ELR (cell line): ENCODE measurements at places on chromosomes 3 and 15.

- no peak for DNase-seq
These were observed 70.4 kb downstream of the RBPMS2 start for GRCh38 chr15:64705006-64705405.

DNA sequence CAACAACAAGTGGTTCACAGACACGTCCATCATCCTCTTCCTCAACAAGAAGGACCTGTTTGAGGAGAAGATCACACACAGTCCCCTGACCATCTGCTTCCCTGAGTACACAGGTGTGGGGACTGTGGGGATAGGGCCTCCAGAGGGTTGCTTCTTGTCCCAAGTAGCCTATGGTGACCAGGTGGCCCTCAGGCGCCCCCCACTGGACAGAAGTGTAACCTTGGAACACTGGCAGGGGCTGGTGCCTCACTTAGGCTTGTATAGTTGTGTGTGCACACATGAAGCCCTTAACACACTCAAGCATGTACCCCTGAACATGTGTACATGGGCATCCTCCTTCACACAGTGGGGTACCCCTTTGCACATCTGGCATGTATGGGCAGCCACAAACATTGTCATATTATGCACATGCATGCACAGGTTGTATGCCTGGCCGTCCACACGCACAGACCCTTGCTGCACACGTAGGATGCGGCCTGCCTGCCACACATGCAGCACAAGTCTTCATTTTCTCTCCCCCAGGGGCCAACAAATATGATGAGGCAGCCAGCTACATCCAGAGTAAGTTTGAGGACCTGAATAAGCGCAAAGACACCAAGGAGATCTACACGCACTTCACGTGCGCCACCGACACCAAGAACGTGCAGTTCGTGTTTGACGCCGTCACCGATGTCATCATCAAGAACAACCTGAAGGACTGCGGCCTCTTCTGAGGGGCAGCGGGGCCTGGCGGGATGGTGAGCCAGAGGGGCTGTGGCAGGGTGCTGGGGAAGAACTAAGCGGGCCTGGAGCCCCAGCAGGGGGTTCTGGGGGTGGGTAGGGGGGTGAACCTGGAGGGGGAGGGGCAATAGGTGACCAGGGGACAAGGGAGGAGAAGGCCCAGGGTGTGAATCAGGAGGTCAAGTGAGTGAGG, 11.7 kb upstream of the SEMA3B start:
- DNase-seq = peak; percentile 55

- no peak for DNase-seq
These were observed 43.2 kb downstream of the KLHL25 start for GRCh38 chr15:85751291-85752123.

DNA sequence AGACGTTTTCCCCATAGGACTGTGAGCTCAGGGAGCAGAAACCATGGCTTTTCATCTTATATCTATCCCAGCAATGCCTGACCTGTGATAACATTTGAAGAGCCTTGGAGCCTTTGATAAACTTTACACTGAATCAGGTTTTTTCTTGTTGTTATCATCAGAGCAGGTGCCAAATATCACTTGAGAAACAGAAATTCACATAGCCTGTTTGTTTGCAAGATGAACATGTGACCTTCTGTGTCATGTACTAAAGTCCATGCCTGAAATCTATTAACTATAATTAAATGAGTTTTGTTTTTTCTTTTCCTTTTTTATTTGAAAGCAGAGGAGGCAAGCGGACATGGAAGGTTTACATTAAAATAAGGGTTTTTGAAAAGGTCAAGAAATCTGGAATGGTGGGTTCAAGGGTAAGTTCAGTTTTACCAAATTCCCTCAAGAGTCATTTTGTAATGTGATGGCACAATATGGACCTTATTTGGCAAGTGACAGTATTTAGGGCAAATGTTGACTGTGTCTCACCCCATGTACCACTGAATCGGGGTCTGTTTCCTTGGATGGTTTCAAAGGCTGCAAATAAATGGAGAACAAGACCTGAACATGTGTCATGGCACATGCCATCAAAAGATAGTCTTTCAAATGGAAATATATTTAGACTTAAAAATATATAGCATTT, 90.7 kb downstream of the NEK10 start:
- no peak for DNase-seq

DNA sequence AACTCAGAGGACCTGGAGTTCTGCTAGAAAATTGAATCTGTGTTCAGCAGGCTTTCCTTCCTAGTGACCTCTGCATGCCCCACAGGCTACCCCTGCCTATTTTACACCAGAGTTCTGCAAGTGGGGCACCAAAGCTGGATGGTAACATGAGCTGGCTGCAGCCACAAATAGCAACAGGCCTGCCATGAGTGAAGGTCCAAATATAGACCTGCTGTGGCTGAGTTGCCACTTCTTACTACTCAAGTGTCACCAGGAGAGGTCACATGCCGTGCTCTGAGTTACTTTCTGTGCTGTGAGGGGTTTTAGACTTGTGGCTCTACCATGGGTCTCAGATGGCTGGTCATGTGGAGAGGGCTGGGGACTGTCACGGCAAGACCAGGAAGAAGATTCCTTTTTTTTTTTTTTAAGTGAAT, at the start of gene FSD2:
Gene FSD2, minus strand, starts transcription at position 76 of the 413 bp plus-strand sequence. CDS start 18,679 bp downstream, outside the sequence.
- DNase-seq = no peak

DNA sequence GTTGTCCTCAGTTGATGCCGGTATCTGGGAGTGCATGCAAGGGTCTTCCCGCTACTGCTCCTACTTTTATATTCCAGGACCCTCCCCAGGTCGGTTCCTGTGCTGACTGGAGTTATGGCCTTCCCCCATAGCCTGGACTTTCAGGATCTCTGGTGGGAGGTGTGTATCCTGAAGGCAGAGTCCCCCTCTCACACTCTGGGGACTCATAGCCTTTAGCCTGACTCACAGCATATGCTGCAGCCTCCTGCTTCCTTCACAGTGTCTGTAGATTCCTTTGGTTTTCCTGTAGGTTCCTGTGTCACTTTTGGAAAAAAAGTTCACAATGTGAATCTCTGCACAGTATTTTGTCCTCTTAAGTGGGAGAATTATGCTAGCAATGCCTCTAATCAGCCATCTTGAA, 180.6 kb upstream of the RBMS3 start:
- DNase-seq = peak; percentile 7

- DNase-seq = no peak
These were observed 128.2 kb upstream of the HES1 start for GRCh38 chr3:194007592-194008337.

DNA sequence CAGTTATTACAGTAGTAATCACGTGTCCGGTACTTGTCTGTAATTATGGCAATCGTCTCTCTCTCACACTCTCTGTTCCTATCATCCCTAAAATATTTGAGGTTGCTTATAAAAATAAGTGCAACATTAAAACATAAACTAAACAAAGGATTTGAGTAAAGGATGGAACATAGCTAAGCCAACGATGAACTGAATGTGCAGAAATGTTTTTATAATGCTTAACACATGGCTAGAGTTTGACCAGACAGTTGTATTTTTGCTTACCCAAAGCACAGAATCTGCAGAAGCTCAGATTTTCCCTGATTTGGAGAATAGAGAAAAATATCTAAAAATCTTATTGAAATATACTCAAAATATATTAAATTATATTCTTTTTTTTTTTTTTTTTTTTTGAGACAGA, 1030.9 kb downstream of the NAALADL2 start:
- no peak for DNase-seq

DNA sequence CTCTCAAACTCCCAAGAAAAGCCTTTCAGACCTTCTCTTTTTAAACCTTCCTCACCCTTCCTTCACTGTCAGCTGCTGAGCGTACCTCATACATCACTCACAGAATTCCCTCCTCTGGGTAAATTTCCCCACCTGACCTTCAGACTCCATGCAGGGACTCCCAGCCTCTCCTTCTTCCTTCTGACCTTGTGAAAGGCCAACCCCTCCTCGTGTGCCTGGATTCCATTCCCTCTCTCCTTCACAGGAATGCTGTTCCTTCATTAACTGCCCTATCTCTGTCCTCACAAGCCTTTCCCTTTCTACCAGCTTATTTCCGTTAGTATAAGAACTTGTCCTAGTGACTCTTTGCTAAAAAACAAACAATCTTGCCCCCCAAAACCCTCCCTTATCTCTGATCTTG, 69.7 kb upstream of the MME start:
- no peak for DNase-seq

DNA sequence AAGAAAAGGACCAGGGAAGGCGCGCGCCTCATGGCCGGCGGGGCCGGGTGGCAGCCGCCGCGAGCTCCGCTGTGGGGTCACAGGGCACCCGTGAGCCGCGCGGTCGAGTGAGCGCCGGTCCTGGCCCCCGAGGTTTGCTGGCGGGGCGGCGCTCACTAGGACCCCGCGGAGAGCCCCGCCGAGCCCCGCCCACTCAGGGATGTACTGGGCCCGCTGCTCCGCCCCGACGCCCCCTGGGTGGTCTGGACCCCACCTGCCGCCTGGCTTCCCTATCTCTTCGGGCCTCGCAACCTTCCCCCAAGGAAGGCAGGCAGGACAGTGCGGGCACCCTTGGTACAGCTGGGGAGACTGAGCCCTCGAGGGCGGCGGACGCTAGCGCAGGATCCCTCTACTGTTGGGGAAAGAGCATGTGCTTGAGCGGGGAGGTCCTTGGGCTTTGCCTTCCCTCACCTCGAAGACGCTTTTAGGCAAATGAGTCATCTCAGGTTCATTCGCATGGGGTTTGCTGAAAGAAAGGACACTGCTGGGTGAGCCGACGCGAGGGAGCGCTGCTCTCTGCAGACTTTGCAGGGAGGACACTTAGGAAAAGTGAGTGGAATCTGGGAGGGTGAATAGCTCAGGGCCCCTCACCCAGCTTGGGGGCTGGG, at the start of gene CHRNB4:
Gene CHRNB4, minus strand, starts transcription at position 109 of the 647 bp plus-strand sequence. Its CDS starts 77 bp downstream, at position 32.
- no peak for DNase-seq

DNA sequence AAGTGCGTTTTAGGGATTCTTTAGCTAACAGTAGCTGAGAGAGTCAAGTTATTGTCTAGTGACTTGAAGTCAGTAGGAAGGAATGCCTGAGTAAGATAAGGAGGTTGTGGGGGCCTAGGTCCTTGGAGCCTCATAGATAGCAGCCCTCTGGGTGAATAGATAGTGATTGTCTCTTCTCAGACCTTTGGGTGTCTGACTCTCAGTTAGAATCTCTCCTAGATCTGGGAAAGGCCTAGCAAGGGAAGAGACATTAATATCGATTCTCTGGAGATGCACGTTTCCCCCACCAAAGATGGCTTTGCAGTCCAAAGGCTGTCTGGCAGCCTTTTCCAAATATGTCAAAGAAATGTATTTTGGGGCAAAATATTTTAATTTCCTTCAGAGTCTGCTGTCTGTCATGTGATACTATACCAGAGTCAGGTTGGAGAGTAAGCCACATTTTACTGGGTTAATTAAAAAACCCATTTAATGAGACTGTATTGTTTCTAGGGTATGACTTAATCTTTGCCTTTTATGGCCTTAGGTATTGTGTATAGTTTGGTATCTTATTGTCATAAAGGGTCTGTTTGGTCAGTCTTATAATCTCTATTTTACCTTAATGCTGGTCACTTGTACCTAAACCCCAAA, 92.2 kb downstream of the ST6GAL1 start:
- no peak for DNase-seq

DNA sequence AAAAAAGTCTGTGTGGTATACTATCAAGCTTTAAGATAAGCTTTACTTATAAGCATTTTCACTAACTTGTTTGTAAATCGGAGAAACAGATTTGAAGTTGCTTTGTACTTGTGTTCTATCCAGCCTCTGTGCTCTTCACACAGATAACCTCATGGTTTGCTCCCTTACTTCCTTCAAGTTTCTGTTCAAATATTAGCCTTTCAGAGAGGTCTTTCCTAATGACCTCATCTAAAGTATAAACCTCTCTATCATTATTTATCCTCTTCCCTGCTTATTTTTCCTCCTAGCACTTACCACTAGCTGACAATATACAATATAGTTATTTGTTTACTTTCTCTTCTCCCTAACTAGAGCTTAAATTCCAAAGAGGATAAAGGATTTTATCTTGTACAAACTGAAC, 180.0 kb downstream of the CBLB start:
- no peak for DNase-seq

DNA sequence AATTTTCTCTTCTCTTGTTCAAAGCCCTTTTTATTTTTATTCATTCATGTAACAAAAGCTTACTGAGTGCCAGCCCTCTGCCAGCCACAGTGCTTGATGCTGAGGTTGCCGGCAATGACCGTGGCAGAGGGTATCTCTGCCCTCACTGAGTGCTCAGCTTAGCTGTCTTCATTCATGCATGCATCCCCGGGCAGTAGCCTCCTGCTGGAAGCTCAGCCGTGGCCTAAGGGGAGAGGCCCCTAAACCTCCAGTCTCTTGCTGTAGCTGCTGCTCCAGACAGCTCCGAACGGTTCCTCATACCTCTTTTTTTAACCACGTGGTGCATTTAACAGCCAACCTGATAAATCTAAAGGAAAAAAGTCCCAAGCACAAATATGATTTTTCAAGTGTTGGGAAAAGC, 34.6 kb upstream of the CCDC66 start:
- no peak for DNase-seq

DNA sequence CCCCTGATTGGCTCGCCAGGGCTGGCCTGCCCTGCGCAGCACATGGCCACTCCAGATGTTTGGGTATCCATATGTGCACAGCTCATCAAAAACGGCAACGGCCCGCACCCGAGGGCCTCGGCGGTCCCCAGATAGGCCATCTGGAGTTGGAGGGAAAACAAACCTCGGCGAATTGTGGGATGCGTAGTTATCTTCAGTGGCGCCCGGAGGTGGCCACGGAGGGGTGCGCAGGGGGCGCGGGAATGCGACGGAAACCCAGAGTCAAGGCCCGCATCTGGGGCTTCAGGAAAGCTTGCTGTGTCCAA, 156.5 kb downstream of the TLE3 start:
- no peak for DNase-seq

GRCh38 chr3:184620475-184621119, 59.0 kb downstream of the EPHB3 start:
- peak; percentile 66 for DNase-seq

DNA sequence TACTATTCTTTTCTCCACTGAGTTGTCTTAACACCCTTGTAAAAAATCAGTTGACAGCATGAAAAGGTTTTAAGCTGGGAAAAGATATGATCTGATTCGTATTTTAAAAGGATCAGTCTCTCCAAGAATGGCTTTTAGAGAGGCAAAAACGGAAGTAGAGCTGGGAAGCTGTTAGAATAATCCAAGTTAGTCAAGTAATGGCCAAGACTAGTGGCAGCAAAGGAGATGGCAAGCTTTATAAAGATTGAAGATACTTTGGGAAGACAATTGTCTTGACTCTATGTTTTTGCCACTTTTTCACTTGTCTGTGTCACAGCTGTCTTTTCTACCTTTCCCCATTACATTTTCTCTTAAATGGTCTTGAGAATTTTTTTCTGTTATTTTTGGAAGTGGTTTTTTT, 243.5 kb upstream of the MANF start:
- peak; percentile 1 for DNase-seq

DNA sequence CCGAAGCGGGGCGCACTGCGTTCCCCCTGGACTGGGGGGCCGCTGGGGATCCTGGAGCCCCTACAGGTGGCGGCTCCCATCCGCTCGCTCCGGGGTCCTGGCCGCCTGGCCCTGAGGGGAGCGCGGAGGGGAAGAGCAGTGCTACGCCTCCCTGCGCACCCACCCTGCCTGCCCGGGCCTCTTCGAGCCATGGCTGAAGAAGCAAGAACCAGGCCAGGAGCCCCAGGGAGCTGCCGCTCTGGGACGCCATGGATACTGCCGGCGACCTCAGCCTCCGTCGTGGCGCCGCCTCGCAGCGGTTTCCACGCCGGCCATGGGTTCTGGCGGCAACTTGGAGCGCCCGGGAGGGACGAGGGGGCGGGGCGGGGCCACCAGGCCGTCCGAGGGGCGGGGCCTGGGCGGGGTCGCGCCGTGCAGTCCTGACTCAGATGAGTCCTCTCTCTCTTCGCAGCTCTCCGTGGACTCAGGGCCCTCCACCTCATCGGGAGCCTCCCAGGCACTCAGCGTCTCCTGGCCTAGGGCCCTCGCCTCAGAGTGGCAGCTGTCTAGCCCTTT, 50.9 kb downstream of the MYL3 start:
- peak; percentile 67 for DNase-seq

GRCh38 chr15:36282821-36283220, 296.6 kb upstream of the CDIN1 start:
- DNase-seq = no peak
